NCI-H2029 treated with DMSO at 0.1 percent for 48 hours (cell line): ENCODE measurements at places on chromosomes 7 and 10.

DNA sequence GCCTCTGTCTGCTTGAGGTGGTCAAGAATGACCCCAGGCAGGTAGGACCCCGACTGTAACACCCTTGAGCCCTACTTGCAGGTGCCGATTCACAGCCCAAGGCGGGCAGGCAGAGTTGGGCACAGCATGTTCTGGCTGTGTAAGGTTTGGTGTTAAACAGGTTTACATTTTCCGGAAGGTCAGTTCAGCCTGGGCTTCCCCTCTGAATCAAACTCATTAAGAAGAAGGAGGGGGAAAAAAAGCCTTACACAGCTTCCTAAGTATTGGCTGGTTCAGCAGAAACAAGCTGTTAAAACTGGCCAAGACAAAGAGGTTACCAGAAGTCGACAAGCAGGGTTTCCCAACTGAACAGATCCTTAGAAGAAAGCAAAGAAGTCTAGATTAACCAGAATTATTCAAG, 132.7 kb downstream of the PRPF18 start:
- DNase-seq: no peak

DNA sequence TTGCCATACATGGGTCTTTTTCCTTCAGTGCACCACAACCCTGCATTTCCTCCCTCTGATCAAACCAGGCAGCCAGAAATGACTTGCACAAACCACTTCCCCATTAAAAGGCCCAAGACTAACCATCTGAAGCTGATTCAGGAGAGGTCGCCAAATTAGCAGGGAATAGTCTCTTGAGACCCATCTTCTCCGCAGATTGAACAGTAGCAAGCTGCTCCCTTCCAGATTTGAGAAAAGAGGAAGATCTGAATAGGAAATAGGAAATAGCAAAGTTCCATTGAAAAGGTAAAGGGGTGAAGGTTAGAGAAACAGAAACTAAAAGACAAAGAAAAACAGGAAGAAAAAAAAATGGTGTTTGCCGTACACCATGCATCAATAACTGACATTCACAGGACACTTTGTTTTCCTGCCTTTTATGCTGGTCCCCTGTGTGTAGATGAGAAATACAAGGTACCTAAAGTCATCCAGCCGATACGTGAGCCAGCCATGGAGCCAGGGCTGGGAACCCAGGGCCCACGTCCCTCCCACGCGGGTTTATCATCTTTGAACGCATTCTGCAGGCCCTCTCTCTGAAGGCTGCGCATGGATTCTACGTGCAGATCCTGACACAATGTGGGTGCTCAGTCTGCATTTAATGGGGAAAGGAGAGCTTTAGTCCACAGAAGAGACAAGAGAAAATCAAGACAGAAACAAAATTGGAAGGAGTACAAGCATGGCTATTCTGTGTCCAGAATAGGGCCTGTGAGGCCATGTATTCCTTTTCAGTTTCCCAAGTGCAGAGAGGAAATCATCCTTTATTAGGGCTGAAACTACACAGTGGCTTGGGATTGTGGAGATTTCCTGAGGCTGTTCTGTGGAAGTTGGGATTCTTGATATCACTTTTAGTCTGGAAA, 268.4 kb upstream of the NPVF start:
- no peak for DNase-seq

DNA sequence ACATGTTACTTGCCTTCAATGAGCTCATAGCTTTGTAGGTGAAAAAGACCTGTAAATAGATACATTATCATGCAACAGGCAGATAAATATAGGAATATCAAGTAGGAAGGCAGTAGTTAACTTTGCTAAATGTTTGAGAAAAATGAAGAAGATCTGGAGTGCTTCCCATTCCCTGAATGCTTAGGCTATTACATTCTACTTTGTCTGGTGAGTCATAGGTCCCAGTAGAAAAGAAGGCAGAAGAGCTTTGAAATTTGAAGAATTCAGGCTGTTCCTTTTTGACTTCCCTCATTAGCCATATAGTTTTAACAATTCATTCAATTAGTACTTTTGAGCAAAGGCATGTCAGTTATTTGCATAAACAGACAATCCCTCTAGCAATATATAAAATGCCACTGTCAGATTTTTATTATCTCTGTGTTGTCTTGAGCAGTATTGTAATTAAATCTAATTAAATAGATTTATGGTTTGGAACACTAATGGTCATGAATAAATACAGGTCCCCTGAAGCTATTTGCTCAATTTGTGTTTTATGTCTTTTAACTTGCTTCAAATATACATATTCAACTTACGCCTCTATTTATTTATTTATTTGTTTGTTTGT, 875.0 kb downstream of the REEP3 start:
- DNase-seq: no peak

- DNase-seq: no peak
Measured at GRCh38 chr10:3548076-3548475, 236.9 kb downstream of the KLF6 start.

- no peak for DNase-seq
Measured at GRCh38 chr7:67422601-67423000, 426.0 kb downstream of the TYW1 start.

DNA sequence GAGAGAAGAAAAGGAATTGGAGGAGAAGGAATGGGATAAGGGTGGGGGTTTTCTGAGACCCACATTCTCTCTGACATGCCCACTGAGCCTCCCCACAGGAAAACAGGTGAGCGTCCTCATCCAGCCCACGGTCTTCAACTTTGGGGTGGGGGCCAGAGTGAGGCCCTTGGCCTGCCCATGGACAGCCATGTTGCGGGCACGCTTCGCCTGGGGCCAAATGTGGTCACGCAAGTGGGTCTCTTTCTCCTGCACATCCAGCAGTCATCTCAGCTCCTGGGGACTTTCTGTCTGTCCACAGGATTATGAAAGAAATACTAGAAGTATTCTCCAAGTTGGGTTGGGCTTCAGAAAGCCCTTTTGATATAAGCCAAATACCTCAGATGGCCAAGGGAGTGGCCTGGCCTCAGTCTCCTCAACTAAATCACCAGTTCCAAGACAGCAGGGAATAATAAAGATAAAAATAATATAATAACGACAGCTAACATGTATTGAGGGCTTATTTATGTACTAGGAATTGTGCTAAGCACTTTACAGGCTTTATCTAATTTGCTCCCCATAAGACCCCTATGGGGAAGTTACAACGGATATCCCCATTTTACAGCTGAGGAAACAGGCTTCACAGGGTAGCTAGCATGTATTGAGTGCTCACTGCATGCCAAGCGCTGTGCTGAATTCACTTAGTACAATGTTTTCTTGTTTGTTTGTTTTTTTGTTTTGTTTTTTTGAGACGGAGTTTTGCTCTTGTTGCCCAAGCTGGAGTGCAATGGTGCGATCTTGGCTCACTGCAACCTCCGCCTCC, 57.2 kb upstream of the LBX1 start:
- DNase-seq: no peak

- no peak for DNase-seq
Measured at GRCh38 chr7:29140873-29141468, 5.4 kb downstream of the CPVL start.

DNA sequence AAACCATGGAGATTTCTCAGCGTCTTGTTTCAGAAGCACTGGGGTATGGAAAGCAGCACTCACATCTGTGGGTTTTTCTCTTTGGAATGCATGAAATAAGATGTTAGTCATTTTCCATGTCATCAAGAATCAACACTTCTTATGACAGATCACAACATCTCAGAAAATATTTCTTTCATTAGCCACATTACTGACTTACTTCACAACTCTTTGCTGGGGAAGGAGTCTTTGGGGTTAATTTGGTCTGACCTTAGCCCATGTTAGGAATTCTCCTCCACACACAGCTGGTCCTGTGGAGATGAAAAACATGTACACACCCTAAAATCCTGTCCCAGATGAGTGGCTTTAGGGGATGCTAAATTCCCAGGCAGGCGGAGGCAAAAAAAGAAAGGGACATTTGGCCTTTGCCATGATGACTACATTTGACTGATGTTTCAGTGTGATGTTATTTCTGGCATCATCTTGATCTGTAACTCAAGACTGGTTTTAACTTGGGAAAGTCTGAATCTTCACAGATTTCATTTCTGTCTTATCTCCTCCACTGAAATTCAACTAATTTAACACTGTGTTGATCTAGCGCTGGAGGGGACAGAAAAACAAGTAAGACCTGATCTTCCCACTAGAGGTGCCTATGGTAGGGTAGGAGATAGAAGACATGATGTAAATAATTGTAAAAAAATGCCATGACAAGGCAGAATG, 363.2 kb downstream of the PRPF18 start:
- no peak for DNase-seq

- peak; percentile 17 for DNase-seq
Measured at GRCh38 chr7:129163875-129164544, 19.5 kb downstream of the TSPAN33 start.

DNA sequence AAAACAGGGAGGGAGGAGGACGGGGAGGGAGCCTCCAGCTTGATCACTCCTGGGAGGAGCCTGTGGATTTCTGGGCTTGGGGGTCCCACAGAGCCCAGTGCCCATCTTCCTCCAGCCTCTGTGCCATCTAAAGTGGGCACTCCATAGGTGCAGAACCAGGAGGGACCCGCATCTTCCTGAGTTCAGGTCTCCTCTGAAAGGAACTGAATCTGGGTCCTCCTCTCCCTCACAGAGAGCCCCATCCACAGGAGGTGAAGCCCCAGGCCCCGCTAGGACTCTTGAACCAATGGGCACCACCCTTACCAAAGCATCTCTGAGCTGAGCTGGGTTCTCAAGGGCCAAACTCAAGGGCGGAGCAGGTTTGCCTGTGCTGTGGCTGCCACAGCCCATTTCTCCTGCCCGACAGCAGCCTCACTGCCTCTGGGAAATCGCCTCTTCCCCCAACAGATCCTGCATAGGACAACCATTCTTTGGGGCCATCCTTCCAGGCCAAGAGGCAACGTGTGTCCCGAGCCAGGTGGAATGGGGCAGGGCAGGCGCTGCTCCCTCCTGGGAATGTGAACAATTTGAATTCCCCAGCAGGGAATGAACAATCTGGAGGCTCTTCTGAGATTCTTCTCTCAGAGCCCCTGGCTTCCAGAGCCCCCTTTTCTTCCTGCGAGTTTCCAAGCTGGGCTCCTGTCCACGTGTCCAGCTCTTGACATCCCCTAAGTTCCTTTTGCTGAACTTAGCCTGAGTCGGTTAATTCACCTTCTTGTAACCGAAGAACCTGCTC, 411.0 kb upstream of the FOXK1 start:
- DNase-seq: no peak

- peak; percentile 75 for DNase-seq
Measured at GRCh38 chr7:148264933-148265557, 325.5 kb upstream of the C7orf33 start.

DNA sequence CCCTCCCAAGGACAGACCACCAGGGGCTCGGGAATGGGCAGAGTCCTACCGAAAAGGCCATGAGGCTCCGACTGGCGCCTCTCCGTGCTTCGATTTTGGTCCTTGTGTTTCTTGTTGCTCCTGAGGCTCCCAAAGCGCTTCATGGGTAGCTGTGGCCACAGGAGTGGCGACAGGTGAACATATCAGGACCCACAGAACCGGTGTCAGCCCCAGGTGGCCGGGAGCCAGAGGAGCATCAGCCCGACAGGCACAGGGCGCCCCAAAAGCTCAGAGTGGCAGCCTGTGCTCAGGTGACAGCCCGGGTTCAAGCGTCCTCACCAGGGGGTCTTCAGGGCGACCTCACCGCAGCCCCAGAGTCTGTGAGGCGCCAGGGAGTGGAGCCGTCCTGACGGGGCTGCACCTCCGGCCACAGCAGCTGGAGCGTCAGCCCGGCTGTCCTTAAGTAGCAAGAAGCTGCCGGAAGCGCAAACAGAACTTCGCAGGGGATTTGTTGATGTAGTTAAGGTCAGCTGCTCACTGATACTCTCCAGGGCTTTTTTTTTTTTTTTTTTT, 141.0 kb downstream of the PRKAG2 start:
- DNase-seq: no peak

- DNase-seq: no peak
Measured at GRCh38 chr7:2215851-2216250, 16.9 kb downstream of the MAD1L1 start.

DNA sequence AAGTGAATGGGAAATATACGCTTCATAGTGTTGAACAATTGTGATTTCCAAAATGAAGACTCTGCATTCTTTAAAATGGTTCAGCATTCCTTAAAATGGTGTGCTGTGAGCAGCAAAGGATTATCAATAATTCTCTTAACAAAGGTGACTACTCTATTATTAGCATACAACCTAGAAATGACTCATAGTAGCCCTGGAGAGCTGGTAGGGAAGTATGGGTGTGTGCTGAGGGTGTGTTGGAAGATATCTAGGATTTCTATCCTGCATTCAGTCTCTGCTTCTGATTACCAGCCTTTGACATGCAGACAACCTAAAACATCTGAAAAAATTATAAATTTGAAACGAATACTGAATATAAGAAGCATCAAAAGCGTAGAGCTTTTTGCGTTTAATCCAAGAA, 72.5 kb downstream of the SEMA3D start:
- no peak for DNase-seq

GRCh38 chr10:78441010-78441409, 407.3 kb downstream of the RPS24 start:
- DNase-seq: no peak

DNA sequence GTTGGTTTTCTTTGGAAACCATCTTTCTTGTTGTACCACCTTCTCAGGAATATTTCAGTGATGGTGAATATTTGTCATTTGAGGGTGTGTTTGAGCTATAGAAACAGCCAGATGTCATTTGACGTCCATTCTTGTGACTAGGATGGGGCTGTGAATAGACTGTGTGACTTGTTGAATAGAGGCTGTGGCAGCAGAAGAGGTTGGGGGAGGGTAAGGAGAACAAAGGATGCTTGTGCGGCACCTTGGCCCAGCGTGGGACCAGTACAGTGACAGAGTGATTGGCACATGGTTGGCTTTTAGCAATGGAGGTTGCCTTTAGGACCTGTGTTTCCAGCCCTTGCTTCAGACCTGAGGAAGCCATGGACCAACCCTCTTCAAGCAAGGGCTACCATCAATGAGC, 11.3 kb downstream of the DMBT1 start:
- DNase-seq: no peak

- DNase-seq: no peak
Measured at GRCh38 chr7:75740846-75741497, 2.2 kb upstream of the HIP1 start.

DNA sequence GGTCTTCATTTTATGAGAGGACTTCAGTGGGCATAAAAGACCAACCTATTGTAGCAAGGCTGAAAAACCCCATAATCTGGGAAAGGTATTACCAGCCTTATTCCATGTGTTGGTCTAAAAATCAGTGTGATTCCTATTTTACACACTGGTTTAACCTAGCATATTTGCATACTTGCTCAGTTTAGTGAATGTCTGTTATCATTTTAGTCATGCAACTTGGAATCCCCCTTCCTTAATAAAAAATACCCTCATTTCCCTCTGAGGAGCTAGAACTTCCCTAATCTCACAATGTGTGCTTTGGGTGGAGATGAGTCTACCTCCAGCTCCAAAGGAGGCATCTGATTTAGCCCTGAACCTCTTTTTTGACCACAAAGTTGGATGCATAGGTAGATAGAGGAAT, 312.8 kb upstream of the SORCS1 start:
- no peak for DNase-seq

- no peak for DNase-seq
Measured at GRCh38 chr10:97378933-97379921, 21.9 kb downstream of the RRP12 start.

- no peak for DNase-seq
Measured at GRCh38 chr7:159195946-159196345, 51.3 kb upstream of the VIPR2 start.

GRCh38 chr10:76026176-76026771, 594.9 kb downstream of the LRMDA start:
- DNase-seq: no peak
